ENCODE measurements at places on chromosomes 1 and 21.

GRCh38 chr1:174837386-174837785, 162.4 kb upstream of the CACYBP start:
- no peak for DNase-seq

DNA sequence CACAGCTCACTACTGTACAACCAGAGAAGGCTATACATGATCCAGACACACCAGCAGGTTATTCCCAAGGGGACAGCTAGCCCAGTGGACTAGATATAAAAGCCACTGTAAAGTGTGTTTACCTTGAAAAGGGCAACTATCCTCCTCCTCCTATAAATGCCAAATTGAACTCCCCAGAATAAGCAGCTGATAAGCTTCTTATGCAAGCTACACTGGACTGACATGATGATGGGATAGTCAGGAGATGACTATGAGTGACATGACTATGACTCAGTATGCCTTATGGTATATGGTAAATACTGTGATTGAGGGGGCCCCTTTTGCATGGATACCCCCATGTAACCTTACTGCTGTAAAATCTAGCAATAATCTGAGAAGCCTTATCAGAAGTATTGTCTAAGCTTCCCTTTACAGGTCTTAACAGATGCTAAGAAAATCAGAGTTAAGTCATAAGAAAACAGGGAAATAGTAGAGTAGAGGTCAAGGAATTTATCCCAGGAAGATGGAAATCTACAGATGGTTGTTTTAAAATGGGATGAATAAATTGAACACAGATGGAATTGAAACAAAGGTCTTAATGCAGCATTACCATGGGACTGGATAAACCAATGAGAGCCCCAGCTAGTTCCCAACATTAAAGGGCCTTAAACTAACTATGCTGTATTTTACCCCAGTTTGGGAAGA, 55.8 kb downstream of the TRIM33 start:
- DNase-seq: no peak

- DNase-seq: no peak
These were observed 97.6 kb downstream of the NOS1AP start for GRCh38 chr1:162166917-162167615.

DNA sequence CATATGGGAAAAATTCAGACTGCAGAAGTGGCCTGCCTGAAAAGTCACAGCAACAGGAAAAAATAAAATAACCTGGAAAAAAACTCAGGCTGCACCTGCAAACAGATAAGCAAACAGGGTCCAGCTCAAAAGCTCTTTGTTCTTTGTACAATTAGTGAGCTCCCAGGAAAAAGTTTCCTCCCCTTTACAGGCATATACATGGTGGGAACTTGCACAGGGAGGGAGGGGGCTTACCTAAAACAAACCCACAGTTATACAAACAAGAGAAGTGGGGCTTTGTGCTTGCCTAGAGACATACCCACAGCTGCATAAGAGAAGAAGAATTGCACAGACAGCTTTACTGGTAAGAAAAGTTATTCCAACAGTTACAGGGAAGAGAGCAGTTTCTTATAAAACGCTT, 31.7 kb upstream of the COG2 start:
- DNase-seq: no peak

GRCh38 chr21:26717146-26717739, 128.0 kb downstream of the ADAMTS1 start:
- no peak for DNase-seq

GRCh38 chr1:204263254-204263910, 49.6 kb upstream of the GOLT1A start:
- DNase-seq: no peak

GRCh38 chr1:99266726-99267125, 2.4 kb downstream of the PLPPR4 start:
- DNase-seq: no peak

GRCh38 chr21:32726839-32727686, 750 bp downstream of the SYNJ1 start:
- DNase-seq: no peak

DNA sequence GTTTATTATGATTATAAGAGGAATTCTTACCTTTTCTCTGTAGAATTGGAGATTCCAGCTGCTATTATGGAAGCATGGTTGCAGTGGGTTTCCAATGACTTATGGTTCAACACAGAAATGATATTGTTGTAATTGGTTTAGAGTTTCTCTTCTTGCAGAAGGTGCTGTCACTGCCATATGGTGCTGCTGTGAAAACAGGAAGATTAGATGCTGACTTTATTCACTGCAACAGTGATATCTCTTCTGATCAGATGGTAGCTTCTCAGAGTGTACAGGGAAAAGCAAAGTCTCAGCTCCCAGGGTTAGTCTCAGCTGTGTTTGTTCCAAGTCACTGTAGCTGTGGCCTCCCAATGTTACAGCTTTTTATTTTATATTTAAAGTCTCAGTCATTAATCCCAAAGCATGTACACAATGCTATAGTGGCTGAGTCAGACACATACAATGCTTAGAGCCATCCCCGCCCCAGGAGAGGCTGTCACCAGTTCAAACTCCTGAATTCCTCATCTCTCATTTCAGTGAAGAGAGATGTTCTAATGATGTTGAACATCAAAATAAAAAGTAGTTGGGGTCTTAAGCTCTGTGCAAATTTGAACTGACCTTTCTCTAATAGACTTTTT, 42.7 kb upstream of the RGS2 start:
- DNase-seq: no peak

GRCh38 chr1:181405584-181405983, 77.7 kb upstream of the CACNA1E start:
- DNase-seq: no peak

DNA sequence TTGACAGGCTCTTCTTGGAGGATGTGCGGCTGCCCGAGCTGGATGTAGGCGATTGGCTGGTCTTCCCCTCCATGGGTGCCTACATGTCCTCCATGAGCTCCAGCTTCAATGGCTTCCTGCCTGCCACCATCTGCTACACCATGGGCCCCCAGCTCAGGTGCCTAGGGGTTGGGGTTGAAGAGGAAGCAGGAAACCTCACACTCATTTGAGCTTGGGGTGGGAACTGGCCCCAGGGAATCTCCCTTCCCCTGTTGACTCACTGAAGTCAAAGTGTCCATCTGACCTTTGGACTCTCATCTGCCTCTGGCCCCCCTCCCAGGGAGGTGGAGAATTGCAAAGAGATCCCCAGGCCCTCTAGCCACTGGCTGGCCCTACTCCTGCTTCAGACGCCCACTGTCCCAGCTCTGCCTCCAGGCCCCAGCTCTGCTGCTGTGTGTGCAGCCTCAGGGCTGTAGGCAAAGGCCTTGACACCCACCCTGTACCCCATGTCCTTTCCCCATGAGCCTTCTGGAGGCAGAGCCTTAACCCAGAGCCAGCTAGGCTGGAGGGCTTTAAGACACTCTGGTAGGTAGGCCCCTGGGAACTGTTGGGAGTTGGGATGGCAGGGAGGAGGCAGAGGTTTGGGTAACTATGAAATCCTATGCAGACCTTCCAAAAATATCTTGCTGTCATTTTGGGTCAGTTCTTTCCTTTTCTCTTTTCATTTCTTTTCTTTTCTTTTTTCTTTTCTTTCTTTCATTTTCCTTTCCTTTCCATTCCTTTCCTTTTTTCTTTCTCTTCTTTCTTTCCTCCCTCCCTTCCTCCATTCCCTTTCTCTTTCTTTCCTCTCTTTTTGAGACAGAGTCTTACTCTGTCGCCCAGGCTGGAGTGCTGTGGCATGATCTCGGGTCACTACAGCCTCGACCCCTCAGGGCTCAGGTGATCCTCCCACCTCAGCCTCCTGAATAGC, 66.9 kb upstream of the TINAGL1 start:
- DNase-seq: no peak

DNA sequence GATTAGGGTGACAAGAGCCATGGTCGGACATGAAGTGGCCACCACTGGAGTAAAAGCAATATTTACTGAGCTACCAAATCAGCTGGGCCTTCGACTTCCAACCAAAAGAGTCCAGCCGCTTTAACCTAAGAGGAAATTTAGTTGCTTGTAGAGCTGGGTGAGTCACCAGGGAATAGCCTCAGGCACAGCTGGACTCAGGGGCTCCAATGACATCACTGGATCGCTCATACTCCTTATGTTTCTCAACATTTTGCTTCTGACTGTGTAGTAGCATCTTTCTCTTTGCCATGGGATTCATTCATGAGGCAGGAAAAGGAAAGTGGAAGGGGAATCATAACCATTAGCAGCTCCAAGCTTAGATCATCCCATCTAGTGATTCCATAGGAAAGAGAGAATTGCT, 664.4 kb downstream of the MATN1 start:
- no peak for DNase-seq

DNA sequence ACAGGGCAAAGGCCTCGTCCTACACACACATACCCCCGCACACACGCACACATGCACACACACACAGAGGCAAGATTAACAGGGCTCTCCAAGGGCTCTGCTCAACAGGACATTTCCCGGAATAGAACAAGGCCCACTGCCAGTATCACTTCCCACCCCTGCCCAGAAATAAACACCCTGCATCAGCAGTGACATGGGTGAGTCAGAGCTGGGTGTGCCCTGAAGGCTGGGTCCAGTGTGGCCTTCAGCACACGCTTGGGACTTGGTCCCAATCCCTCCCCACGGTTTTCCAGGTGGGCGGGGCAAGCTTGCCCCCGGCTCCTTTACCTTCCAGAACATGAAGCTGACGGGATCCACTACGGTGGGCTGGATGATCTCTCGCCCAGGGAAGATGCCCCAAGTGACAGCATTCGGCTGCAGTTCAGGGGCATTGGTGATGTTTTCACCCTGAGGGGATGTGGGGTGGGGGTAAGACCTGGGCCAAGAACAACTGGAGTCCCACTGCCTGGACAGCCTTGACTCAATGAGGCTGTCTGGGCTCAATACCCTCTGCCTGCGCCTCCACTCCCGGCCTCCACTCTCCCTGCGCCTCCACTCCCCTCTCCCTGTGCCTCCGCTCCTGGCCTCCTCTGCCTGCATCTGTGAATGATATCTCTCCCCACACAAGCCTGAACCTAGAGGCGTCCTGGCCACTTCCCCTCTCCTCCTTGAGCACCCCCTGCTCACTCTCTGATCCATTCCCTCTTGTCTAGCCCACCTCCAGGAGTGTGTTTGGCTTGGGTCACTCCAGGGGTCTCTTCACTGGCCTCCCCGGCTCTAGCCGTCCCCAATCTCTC, 14.7 kb downstream of the MTHFR start:
- no peak for DNase-seq

- DNase-seq: no peak
These were observed 28.2 kb downstream of the PKP1 start for GRCh38 chr1:201311356-201312011.

DNA sequence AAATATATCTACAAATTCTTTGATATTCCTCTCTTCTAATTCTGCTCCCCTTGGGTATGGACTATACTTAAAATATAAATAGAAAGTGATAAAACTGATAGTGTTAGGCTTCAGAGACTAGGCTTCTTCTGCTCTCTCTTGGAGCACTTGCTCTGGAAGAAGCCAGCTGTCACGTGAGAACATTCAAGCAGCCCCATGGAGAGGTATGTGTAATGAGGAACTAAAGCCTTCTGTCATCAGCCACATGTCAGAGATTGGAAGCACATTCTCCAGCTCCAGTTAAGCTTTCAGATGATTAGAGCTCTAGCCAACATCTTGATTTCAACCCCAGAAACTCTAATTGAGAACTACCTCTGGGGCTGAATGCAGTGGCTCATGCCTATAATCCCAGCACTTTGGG, 34.3 kb downstream of the XKR8 start:
- no peak for DNase-seq

GRCh38 chr1:3481836-3482375, 27.4 kb downstream of the ARHGEF16 start:
- no peak for DNase-seq

- no peak for DNase-seq
These were observed 4.9 kb downstream of the LBR start for GRCh38 chr1:225422795-225423517.

DNA sequence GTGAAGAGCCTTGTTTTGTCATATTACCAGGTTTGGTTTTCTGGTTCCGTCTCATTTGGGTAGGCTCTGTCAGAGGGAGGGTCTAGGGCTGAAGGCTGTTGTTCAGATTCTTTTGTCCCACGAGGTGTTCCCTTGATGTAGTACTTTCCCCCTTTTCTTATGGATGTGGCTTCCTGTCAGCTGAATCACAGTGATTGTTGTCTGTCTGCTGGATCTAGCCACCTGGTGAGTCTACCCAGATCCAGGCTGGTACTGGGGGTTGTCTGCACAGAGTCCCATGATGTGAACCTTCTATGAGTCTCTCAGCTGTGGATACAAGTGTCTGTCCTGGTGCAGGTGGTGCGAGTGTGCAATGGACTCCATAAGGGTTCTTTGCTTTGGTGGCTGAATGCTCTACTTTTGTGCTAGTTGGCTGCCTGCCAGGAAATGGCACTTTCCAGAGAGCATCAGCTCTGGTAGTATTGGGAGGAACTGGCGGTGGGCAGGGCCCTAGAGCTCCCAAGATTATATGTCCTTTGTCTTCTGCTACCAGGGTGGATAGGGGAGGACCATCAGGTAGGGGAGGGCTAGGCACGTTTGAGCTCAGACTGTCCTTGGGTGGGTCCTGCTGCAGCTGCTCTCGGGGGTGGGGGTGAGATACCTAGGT, 246.0 kb downstream of the RYR2 start:
- DNase-seq: no peak

DNA sequence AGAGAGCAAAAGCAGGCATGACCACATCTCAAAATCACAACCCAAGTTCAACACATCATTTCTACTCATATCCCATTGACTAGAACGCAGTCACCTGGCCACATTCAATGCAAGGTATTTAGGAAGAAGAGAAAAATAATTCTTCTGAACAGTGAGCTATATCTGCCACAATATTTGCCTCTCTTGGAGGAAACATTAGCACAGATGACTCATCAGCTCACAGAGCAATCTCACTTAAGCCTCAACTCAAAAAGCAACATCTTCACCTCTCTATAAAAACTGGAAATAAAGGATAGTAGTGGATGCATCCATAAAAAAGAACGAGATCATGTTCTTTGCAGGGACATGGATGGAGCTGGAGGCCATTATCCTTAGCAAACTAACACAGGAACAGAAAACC, 143.9 kb upstream of the FMN2 start:
- no peak for DNase-seq

- no peak for DNase-seq
These were observed 36.8 kb downstream of the GADD45A start for GRCh38 chr1:67721650-67722291.

DNA sequence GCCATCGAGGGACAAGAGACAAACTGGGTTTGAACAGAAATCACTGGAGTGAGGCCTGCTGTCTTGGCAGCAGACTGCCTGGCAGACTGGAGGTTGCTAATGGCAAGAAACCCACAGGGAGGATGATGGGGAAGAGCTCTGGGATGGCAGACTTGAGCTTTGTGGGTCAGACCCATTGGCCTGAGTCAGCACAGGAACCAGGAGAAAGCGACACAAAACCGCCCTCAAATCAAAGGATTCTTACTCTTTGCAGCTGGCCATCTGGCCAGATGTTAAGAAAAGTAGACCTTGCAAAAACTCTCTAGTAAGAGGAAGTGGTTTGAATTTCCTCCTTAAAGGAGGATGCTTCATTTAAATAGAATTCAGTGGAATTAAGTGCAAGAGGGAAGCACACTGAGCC, 195.2 kb upstream of the JUN start:
- no peak for DNase-seq

GRCh38 chr1:166980818-166981217, 5.5 kb upstream of the ILDR2 start:
- no peak for DNase-seq
